ENCODE measurements at places on chromosomes 4 and X.
A peak's percentile ranks its signal among the peaks of the same experiment; 100 is the strongest.

- DNase-seq, result no peak
These were observed 308.3 kb downstream of the DCHS2 start for GRCh38 chr4:154183264-154183663.

DNA sequence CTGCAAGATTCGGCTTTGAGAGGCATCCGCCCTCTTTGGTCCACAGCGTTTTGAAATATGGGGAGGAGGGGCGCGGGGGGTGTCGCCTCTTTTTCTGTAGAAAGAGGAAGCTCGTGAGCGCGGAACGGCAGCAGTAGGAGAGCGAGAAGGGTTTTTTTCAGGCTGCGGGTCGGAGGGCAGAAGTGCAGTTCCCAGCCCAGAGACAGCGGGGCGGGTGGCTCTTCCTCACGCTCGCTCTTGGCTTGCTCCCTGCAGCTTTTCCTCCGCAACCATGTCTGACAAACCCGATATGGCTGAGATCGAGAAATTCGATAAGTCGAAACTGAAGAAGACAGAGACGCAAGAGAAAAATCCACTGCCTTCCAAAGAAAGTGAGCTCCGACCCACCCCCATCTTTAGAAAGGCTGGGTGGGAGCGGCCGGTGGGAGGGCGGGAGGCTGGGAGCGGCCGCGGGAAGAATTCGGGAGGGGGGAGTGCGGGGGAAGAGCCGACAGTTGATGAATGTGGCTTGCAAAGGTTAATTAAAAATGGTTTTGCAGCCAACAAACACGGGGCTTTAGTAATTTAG is 1.2 kb downstream of the TMSB4X start:
- DNase-seq, result peak; percentile 73

GRCh38 chr4:109419679-109420078 is 13.9 kb upstream of the SEC24B start:
- no peak for DNase-seq

DNA sequence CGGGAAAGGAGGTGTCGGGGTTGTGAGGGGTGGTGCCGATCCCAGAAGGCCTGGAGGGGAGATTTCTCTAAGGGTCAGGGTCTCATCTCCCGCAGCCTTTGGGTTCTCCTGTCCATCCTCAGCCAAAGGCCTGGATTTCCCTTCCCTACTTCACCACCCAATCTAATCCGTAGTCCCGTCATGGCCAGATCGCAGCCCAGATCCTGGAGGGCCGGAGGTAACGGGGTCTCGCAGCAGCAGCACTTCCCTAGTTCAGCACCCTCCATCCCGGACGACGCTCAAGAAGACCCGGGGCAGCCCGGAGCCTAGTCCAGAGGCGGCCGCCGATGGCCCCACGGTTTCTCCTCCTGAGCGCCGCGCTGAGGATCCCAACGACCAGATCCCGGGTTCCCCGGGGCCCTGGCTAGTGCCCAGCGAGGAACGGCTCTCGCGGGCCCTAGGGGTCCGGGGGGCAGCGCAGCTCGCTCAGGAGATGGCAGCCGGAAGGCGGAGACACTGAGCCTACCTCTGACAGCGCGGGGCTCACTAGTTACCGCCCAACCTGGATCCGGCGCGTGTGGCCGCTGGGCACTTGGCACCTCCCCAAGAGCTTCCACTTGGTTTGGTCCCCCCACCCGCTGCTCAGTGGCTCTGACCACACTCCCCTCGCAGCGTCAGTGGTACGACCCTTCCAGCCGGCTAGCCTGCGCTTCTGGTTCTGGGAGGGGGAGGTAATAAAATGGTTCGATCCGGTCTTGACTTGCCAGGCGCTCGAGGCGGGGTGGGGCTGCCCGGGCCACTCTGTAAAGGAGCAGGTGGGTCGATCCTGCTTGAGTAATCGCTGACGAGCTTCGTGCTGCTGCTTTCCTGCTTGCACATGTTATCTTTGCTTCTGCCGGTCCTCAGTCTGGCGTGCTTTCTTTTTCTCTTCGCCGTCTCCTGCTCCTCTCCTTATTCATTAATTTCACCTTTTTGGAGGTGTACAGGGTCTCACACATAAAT is 3.6 kb downstream of the MAGIX start:
- DNase-seq, result peak; percentile 52

GRCh38 chr4:139410312-139410711 is 43.6 kb upstream of the RAB33B start:
- DNase-seq, result no peak

- DNase-seq, result no peak
These were observed 863 bp downstream of the CPE start for GRCh38 chr4:165379678-165380064.

- DNase-seq, result no peak
These were observed 31.0 kb downstream of the TMSB4X start for GRCh38 chrX:13005661-13006473.

DNA sequence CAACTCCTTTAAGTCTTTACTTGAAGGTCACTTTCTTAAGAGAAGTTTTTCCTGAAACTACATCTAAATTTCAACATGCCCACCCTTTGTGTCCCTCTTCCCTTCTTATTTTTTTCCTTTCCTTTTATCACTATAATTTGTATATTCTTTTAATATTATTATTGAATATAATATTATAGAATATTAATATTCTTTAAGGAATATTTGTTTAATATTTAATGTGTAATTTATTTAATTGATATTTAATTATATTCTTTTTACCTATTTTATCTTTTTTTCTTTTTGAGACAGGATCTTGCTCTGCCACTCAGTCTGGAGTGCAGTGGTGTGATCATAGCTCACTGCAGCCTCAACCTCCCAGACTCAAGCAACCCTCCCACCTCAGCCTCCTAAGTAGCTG is 114.8 kb downstream of the KDR start:
- no peak for DNase-seq

DNA sequence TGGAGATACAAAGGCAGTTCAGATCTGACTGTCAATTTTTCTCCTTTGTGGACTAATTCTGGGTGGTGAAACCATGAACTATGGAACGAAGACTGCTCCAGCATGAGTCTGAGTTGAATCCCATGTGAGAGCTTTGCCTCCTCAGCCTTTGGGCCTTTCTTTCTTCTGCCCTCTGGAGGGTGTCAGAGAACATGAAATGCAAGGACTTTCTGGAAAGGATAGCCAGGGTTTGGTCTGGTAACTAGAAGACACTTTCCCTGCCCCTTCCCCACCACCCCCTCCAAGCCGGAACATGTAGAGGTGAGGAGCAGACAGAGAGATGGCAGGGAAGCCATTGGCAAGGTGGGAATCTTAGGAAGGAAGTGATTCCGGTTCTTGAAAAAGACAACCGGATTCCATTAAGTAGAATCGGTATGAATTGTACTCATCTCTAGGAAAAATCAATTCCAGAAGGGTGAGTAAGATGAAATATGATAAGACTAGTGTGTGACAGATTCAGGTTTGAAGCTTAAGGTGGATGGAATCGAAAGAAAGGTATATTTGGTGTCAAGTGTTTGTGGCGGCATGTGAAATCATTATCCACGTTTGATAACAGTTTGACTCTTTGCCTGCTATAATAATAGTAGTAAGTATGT is 19.0 kb downstream of the FHL1 start:
- peak; percentile 44 for DNase-seq

DNA sequence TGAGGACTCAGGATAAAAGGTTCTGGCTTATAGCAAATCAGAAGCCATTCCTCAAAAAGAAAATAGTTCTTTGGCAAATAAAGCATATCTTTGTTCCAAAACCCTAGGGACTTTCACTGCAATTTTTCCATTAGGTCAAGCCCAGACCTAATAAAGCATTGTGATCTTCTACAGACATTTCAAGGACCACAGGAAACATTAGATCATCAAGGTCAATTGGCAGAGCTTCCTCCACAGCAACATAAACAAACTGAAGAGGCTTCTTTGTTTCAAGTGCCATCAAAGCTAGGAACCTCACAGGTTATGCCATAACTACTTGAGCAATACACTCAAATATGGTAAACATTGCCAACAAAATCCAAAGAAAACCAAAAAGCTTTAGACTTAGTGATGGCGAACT is 144.9 kb downstream of the ANXA5 start:
- DNase-seq, result no peak

DNA sequence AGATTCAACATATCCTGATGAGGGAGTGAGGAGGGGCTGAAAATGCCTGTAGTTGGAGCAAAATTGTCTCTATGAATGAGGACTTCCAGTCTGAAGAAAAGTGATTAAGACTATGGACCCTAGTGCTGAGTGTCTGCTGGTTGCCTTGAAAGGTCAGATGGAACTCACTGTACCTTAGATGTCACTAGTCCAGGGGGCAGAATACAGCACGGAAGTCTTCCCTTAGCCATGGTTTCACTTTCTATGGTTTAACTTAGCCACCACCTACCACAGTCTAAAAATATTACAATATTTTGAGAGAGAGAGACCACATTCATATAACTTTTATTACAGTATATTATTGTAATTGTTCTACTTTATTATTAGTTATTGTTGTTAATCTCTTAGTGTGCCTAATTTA is 223.1 kb downstream of the FMR1NB start:
- DNase-seq, result no peak

GRCh38 chr4:122045533-122045932 is 93.7 kb upstream of the TRPC3 start:
- peak; percentile 98 for DNase-seq

- no peak for DNase-seq
These were observed 277.9 kb downstream of the KLHL13 start for GRCh38 chrX:117838581-117839331.

- DNase-seq, result peak; percentile 29
These were observed 655.8 kb downstream of the ZNF674 start for GRCh38 chrX:45889471-45889870.

GRCh38 chrX:16628946-16629595 is 20.9 kb upstream of the S100G start:
- DNase-seq, result peak; percentile 55

DNA sequence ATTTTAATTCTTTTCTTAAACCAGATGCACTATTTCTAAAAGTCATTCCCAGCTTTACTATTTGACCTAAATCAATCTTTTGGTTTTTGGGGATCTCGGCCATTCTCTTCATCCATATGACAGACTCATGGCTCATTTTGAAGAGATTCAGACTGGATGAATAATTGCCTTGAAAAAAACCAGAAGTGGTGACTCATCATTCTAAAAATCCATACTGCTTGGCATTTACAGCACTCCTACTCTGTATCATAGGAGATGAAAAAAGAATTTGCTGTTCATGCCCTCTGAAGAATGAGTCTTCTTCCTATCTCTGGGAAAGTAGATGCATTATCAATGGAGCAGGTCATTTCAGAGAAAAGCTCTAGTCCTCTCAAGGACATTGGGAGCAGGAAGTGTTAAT is 220.5 kb upstream of the RPS6KA3 start:
- peak; percentile 60 for DNase-seq

DNA sequence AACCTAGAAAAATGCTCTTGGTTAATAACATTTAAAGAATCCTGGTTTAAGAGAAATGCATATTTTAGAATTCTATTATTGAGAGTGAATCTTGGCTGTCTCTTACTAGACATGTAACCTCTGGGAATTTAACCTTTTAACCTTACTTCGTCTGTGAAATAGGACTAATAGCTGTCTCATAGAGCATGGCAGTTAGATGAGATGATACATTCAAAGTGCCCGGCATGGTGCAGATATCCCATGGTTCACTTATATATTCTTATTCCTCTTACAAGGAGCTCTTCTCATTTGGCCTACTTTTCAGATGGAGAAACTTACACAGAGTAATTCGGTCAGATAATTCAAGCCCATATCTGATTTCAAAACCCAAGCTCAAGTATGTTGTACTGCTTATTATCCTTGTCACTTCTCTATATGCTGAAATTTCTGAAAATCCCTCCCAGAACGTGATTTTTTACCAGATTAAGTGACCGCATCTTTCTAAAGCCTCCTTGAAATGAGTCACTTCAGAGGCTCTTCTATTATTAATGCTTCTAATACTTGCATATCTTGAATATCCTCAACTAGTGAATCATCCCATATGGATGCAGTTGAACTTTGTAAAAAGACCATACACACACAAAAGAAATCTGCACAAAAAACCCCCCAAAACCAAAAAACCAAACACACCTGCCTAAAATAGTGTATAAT is 4.9 kb downstream of the CDKN2AIP start:
- DNase-seq, result peak; percentile 79

DNA sequence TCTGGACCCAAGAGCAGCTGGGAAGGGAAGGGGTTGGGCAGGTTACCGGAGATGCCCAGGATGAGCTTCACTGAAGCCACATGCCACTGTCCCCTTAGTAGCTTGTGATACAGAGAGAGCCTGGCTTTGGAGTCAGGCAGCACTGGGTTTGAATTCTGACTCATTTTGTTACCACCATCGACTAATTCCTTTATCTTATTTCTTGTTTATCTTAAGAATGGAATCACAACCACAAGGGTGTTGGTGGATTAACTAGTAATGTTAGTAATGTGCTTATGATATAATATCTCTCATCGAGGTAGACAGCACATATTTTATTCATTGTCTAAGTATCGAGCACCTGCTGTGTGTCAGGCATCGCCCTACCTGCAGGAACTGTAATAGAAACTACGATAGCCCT is 17.7 kb upstream of the STX18 start:
- DNase-seq, result peak; percentile 46

DNA sequence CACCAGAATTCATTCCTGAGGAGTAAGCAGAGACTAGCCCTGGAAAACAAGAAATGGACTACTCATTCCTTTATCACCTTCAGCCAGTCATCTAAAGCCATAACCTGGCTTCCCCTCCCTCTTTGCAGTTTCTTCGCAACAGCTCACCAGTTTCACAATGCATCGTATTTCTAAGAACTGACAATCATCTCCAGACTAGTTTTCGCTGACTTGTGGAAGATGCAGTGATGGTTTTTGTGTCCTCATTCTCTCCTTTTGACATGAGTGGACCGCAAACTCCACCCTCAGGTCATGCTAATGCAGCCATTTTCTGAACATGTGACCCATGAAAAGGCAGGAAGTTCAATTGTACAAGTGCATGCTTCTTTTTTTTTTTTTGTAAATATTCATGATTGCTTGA is 1203.5 kb downstream of the PCDH7 start:
- no peak for DNase-seq

- DNase-seq, result peak; percentile 97
These were observed at the start of gene RNF4 for GRCh38 chr4:2468456-2469191. Gene RNF4 (plus strand): TSS chr4:2469106. CDS start chr4:2490494, 21,388 bp downstream.

DNA sequence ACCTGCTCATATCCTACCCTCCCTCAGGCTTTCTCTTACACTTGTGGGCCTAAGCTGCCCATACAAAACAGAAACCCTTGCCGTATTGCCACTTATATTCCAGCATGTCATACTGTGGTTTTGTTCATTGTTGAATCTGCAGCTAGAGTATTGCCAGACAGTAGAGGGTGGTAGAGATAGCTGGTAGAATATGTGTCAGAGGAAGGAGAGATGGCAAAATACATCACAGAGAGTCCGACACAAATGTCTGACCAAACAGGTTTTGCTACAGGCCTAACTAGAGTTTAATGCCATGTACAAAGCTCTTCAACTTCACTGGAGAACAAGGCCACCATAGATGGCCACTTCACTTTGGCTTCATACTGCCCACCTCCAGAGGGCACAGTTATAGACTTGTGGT is 160.1 kb downstream of the EFHC2 start:
- DNase-seq, result no peak

DNA sequence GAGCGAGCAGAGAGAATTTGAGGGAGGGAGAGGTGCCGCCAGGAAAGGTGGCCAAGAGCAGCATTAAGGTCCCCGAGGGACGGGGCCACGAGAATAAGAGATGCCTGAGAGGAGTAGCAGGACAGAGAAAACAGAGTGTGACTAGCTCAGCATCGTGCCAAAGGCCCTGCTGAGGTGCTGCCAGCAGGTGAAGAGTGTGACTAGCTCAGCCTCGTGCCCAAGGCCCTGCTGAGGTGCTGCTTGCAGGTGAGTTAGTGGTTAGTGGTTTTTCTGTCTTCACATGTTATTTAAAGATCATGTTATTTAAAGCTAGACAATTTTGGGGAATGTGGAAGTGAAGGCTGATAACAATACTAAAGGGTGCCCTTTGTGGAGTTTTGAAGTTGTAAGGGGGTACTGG is 464.5 kb upstream of the FAT1 start:
- DNase-seq, result no peak

- peak; percentile 74 for DNase-seq
These were observed 413.8 kb downstream of the RAPGEF2 start for GRCh38 chr4:159516556-159517140.

Data from fibroblast of skin of right biceps (primary cell).